ENCODE measurements at places on chromosomes 12 and 14.

GRCh38 chr12:102891756-102892155, 25.3 kb downstream of the PAH start:
- DNase-seq, result no peak

DNA sequence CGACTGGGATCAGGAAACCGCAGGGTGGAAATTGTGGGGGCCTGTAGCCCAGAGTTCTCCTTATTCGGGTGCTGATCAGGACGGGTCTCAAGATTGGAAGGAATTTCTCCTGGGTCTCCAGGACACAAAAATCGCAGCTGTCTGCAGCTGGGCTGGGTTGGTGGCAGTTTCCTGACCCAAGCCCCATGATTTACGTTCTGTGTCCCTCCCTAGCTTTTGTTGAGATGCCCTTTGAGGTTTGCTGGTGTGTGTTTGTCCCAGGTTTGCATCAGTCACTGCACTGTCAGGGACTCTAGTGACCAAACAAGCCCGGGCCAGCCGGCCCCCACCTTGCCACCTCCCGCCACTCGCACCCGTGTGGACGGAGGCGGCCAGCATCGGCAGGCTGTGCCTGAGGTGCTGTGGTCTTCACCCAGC, 89.5 kb downstream of the FBXL14 start:
- DNase-seq, result no peak

- no peak for DNase-seq
Measured at GRCh38 chr12:103547929-103548328, 39.1 kb upstream of the STAB2 start.

GRCh38 chr12:49582850-49583249, 14.9 kb upstream of the MCRS1 start:
- no peak for DNase-seq

DNA sequence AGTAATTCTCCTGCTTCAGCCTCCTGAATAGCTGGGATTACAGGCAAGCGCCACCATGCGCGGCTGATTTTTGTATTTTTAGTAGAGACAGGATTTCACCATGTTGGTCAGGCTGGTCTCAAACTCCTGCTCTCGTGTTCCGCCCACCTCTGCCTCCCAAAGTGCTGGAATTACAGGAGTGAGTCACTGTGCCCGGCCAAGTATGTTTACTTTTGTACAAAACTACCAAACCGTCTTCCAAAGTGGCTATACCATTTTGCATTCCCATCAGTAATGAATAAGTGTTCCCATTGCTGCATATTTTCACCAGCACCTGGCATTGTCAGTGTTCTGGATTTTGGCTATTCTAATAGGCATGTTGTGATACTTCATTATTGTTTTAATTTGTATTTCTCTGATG, 8.4 kb upstream of the KRT6A start:
- DNase-seq, result no peak

Measured in activated T-cell treated with anti-CD3 and anti-CD28 coated beads for 24 hours (primary cell).